Common myeloid progenitor, CD34-positive (primary cell): ENCODE measurements at places on chromosomes 6 and 20.

GRCh38 chr6:144804246-144804790 is 519.2 kb downstream of the UTRN start:
- no peak for DNase-seq

GRCh38 chr20:49766979-49767521 is 45.6 kb upstream of the SLC9A8 start:
- DNase-seq = no peak

- no peak for DNase-seq
Observed at GRCh38 chr6:40738551-40739193, 151.5 kb upstream of the LRFN2 start.

- DNase-seq = no peak
Observed at GRCh38 chr20:46233701-46234100, 74.6 kb downstream of the CDH22 start.

GRCh38 chr6:156974830-156975261 is 197.7 kb downstream of the ARID1B start:
- no peak for DNase-seq
